ENCODE measurements at places on chromosomes 3 and 15.

DNA sequence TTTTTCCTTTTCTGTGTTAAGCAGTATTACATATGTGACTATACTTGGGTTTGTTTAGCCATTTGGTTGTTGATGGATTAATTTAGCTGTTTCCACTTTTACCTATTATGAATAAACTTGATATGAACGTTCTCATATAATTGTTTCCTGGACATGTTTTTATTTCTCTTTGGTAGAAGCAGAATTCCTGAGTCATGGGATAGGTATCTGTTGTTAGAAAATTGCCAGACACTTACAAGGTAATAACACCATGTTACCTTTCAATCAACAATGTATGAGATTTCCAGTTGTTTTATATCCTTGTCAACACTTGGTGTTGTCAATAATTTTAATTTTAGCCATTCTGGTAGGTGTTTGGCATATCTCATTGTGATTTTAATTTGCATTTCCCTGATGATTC lies 475.4 kb downstream of the IGSF11 start:
- DNase-seq: no peak

DNA sequence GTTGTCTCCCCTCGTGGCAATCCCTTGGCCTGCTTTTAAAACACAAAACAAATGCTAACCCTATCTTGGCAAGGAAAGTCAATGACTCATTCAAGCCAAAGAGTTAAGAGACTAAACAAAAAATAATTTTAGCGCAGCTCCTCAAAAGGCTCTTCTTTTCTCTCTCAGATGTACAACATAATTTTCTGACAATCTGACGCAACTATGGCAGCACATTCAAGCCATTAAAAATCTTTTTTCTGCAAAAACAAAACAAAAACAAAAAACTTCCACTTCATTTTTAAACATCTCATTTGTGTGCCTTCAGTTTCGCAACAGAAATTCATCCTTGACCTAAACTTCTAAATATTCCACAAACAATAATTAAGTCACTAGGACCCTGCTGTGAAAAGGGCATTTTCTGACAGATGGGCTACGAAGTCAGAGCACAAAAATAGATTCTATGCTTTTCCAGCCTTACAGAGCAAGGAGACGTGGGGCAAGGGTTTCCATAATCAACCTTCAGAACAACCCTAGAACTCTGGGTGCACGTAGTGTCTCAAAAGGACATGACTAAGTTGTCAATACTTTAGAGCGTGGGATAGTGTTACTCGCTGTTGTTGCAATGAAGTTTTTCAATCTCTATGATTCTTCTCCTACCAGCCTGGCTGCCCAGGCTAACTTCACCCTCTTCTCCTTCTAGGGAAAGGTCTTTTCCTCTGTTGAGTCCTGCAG lies 84.3 kb downstream of the MB21D2 start:
- no peak for DNase-seq

GRCh38 chr3:188169830-188170455 lies 16.0 kb downstream of the LPP start:
- no peak for DNase-seq

DNA sequence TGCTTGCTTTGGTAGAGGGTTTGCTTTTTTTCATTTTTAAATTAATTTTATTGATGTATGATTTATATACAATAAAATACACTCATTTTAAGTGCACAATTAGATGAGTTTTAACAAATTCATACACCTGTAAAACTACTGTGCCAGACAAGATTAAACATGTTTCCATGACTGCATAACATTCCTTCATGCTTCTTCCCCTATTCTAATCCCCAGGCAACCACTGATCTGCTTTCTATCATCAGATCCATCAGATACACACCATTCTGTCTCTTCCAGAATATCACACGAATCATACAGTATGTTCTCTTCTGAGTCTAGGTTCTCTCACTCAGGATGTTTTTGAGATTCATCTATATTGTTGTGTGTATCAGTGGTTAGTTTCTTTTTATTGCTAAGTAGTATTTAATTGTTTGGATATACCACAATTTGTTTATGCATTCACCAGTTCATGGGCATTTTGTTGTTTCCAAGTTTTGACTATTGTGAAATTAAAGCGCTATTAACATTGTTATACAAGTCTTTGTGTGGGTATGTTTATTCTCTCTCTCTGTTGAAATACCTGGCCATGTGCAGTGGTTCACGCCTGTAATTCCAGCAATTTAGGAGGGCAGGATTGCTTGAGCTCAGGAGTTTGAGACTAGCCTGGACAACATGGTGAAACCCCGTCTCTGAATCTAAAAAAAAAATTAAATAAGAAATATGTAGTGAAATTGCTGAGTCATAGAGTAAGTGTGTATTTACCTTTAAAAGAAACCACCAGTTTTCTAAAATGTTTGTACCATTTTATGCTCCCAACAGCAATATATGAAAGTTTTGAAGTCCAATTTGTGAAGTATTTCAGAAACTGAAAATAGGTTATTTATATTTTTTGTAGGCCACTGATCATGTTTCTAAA lies 7.0 kb upstream of the TFG start:
- DNase-seq: no peak

DNA sequence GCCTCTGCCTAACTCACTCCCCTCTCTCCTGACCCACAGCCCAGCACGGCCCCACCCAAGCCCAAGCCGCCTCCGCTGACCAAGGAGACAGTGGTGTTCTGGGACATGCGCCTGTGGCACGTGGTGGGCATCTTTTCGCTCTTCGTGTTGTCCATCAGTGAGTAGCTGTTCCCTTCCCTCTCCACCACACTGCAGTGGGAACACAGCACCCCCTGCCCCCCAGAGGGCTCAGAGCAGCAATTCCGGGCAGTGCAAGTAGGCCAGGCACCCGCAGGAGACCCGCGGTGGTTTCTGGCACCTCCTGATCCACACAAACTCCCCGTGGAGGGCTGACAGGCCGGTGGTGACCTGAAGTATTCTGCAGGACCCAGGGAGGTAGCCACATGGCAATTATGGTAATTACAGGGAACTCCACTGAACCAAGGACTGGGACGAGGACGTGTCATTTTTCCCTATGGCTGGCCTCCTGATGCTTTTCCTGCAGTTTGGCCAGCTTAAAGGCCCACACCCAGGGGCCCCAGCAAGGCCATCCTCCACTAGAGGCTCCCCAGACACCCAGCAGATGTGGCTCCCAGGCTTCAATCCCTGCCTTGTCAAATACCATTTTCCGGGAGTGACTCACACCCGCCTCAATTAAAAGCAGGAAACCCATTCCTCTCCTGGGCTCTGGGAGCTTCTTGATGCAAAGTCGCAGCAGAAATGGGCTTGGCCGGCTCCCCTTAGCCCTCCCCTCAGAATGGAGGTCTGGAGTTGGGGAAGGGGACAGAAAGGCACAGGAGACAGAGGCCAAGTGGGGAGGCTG lies 4.8 kb downstream of the TMIE start:
- DNase-seq: no peak

DNA sequence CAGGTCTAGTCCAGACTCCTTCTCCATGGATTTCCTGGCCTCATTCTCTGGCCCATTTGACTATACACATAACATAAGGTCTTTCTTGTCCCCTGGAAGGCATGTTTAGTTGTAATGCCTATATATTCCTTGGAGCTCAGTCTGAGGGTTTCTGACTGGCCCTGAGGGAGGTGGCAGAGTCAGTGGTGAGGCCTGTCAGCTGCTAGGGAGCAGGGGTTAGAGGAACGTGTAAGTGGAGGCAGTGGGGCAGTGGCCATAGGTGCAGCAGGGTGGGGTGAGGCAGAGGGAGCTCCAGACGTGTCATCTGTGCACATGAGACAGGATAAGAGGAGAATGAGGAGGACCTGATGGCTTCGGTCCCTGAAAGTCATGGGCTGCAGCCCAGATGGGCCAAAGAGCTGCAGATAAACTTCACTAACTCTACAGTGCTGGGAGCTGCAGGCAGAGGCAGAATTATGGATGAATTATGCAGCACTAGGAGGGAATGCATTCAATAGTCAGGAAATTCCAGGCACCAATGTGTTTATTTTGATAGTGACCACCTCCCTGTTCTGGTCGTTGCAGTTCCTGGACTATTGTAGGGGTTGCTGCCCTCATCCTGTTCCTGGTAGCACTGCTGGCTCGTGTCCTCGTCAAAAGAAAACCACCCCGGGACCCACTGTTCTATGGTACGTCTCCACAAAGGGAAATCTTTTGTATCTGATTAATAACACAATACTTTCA lies 4.9 kb downstream of the TM6SF1 start:
- DNase-seq: no peak

- no peak for DNase-seq
These were observed 2.1 kb downstream of the TRANK1 start for GRCh38 chr3:36942638-36943248.

GRCh38 chr3:187737368-187738070 lies 7.7 kb downstream of the BCL6 start:
- peak; percentile 23 for DNase-seq
